Activated CD4-positive, alpha-beta memory T cell treated with anti-CD3 and anti-CD28 coated beads, Interleukin-2, amount 10 ng/mL, durations not matched to agents 7 days and 5 days (primary cell): ENCODE measurements at places on chromosomes 12 and 14.
A peak's percentile ranks its signal among the peaks of the same experiment; 100 is the strongest.

DNA sequence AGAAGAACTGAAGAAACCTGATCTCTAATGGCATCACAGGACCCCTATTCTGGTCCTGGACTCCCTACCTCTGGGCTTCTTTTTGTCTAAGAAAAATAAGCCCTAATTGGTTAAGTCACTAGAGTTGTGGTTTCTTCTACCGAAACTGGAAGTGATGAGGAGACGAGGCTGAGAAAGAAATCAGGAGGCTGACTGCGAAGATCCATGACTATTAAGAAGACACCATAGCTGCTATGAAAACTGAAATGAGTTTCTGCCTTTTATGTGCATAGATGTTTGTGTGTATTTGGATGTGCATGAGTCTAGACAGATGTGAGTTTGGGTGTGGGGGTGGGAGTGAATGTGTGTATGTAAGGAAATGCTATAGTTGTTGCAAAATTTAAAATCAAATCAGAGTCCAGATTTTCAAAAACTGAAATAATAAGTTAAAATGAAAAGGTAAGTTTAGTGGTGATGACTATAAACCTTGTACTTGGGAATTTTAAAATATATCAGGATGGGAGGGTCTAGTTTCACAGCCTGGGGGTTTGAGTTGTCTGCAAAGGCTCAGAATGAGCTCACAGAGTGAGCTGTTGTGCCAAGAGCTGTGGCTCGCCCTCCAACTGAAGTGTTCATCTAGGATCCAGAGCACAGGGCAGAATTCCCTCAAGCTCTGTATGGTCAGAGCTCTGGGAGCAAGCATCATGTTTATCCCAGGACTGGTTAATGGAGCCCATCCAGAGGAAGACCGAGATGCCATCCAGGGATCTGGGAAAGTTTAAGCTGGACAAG, 94.9 kb downstream of the VCPKMT start:
- peak; percentile 37 for DNase-seq

- no peak for DNase-seq
Observed at GRCh38 chr12:5515458-5515857, 83.5 kb downstream of the NTF3 start.

DNA sequence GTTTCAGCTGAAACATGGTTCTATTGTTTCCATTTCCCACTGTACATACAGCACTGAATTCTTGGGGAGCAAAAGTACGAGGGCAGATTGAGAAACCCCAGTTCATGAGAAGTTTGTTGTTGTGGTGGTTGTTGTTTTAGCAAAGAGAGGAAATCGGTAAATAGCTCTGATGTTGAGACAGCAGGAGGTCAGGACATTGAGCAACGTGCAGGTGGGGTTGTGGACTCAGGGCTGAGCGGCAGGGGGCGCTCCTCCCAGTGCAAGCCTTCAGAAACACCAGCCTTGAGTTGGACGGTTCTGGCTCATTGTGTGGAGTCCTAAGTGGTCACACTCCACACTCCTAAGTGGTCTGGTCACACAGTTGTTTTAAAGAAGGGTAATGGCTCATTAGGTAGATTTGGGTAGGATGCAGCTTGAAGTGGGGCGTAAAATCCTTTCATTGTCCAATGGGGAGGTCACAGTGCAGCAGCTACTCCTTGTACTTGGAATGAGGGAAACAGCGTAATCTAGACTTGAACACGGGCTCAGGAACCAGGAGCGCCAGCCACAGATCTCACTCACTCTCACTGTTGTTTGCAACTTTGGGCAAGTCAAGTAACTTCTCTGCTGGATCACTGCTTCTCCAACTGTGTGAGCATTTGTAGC, 14.5 kb upstream of the PWP1 start:
- DNase-seq: peak; percentile 61

DNA sequence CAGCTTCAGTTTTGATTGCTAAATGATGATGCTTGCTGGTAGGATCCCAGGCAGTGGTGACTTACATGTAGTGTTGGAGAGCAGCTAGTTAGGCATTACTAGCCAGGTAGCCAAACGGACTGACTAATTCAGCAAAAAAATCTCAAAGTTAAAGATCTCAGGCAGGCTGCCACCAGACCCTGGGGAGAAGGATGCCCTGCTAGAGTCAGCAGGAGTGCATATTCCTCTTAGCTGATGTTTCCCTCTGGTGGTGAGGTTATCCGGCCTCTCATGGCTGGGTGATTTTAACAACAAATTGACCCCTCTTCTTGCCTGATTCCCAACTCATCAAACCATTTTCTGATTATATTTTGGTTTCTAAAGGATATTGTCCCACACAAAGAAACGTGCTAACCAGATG, 2.8 kb downstream of the EFS start:
- DNase-seq: no peak

- DNase-seq: peak; percentile 51
Observed at GRCh38 chr12:14239350-14239934, 126.0 kb upstream of the ATF7IP start.

DNA sequence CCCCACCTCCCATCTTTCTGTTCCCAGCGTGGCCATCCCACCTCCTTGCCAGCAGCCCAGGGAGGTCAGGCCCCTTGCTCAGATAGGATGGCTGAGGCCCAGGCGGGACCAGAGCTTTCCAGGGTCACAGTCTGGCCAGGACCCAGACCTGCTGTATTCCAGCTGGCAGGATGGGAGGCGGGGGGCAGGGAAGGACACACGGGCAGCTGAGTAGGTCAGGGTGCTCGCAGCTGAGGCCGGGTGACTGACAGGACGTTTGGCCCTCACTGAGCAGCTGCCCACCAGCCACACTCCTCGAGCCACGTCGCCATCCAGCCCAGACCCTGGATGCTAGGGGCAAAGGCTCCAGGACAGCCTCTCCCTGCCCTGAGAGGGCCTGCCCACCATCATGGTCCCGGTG, 4.0 kb downstream of the NUDT14 start:
- DNase-seq: no peak

DNA sequence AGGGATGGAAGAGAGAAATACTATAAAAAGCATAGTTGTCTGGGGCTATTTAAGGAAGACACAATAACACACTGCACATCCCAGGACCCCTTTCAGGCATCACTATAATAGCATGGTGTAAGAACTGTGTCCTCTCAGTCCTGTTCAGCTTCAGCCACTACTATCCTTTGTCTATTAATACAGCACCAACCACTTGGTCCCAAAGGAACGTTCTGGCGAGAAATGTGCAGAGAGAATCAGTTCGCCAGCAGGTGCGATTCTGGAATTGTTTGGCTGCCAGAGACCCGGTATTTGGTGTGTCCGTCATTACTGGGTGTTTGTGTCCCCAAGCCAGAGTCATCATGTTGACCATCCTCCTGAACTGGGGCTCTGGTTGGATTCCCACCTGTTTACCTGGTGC, 52.7 kb downstream of the BICD1 start:
- no peak for DNase-seq

DNA sequence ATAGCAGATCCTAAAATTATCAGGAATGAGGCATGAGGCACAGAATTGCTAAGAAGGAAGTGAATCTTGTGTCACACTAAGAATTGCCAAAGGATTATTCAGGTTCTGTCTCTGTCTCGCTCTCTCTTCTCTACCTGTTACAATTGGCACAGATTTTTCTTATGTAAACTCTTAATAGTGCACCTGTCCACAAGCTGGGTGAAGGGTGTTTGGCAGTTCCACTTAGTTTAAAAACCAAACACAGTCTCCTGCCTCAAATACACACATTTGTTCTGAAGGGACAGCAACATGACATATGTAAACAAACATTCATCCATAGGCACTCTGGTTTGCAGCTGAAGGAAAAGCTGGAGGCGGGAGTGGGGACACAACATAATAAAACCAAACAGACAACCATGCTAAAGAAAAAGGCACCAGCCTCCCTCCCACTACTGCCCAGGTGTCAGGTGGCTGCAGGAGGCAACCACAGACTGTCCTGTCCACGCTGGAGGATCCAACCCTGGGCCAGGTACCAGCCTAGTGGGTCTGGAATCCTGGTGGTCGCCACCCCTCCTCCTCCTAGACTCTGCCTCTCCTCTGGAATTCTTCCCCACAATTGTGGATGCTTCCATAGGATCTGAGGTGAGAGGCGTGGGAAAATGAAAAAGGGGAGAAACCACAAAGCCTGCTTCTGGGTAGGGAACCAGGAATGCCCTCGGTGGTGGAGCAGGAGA, 81.2 kb downstream of the TMEM260 start:
- DNase-seq: no peak
